ENCODE measurements at places on chromosomes 7 and 10.

GRCh38 chr7:82697897-82698296, 254.3 kb upstream of the CACNA2D1 start:
- no peak for DNase-seq

GRCh38 chr10:73625004-73625883, 16.0 kb downstream of the MYOZ1 start:
- DNase-seq: no peak

DNA sequence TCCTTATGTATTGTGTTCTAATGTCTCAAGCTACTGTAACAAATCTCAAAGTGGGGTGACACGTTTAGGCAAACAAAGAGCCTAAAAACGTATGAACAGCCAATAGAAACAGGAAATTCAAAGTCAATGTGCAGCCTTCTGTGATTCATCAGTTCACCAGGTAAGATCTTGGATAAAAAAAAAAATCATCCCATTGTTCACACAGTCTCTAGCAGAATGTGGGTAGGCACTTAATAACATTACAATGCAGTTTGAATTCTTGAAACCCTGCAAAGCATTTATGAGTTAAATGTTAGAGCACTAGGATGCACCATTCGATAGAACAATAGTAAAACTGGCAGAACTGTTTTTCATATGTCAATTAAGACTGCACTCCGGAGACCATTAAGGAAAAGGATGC, 88.2 kb upstream of the HDAC9 start:
- DNase-seq: no peak

DNA sequence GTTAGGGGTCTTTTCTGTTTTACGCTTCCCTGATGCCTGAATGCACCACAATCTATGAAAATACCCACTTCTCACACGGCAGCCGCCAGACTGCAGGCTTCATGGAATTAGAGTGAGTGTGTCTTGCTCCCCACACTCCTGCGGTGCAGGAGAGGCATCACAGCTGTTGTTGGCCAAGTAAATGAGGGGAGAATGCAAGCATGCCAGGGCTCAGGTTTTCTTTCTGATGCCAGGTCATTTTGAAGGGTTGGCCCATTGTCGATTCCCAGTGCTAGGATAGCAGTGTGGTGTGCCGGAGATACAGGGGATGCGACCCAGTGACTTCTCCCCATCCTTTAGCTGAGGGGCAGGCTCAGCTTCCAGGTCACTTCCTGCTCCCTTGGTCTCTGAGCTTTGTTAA, 16.3 kb downstream of the CXCL12 start:
- no peak for DNase-seq

- no peak for DNase-seq
Observed at GRCh38 chr10:117318909-117319308, 56.3 kb downstream of the PDZD8 start.

Data from AG09309 (cell line).